Pulmonary artery endothelial cell (primary cell): ENCODE measurements at places on chromosomes 16 and 17. TPM values are rescaled to one million over a fixed set of nuclear protein-coding genes. Genes with fewer than 3 reads are reported as not detected.

Gene FOXN1
- total RNA-seq = not detected in 2 replicates

Gene CDR2L
- 13.4 and 15.7 TPM in 2 replicates for total RNA-seq

Gene RAB37
- 0.32 and 0.53 TPM in 2 replicates for total RNA-seq

Gene MBTD1
- 9.5 and 9.9 TPM in 2 replicates for total RNA-seq

Gene MATCAP1
- 11.7 and 12.8 TPM in 2 replicates for total RNA-seq

Gene HOXB4
- total RNA-seq = 3.0 and 5.1 TPM in 2 replicates

Gene KRT33B
- total RNA-seq = not detected in 2 replicates

Gene GUCY2D
- not detected in 2 replicates for total RNA-seq

Gene CHP2
- not detected in 2 replicates for total RNA-seq

Gene MILR1
- total RNA-seq = 3.3 and 4.6 TPM in 2 replicates

Gene MPP3
- 9.8 and 10.2 TPM in 2 replicates for total RNA-seq

Gene GCGR
- not detected in 2 replicates for total RNA-seq

Gene PERCC1
- total RNA-seq = not detected in 2 replicates

Gene PARD6A
- total RNA-seq = 5.5 and 6.1 TPM in 2 replicates

Gene PTX4
- not detected in 2 replicates for total RNA-seq

Gene PPP1R9B
- total RNA-seq = 29.7 and 43.8 TPM in 2 replicates

Gene TBKBP1
- total RNA-seq = 8.2 and 10.4 TPM in 2 replicates

Gene TAT
- not detected in 2 replicates for total RNA-seq

Gene SPAG5
- total RNA-seq = 24.5 and 58.3 TPM in 2 replicates

Gene CDH1
- total RNA-seq = under 0.01 and 0.14 TPM in 2 replicates

Gene NACA2
- 0.18 TPM in 1 of 2 replicates, not detected in the other for total RNA-seq

Gene KRTAP4-4
- total RNA-seq = not detected in 2 replicates

Gene AATF
- 32.5 and 36.7 TPM in 2 replicates for total RNA-seq

Gene DNAH2
- under 0.01 and 0.07 TPM in 2 replicates for total RNA-seq

Gene ZNF287
- total RNA-seq = 4.0 and 4.2 TPM in 2 replicates

Gene ARHGAP23
- total RNA-seq = 44.8 and 45.1 TPM in 2 replicates

Gene HAS3
- 1.1 and 4.1 TPM in 2 replicates for total RNA-seq

Gene KRT24
- not detected in 2 replicates for total RNA-seq

Gene SAMD14
- total RNA-seq = 4.1 and 4.5 TPM in 2 replicates

Gene ICAM2
- total RNA-seq = 668 and 680 TPM in 2 replicates

Gene RHBDL1
- 0.71 and 0.73 TPM in 2 replicates for total RNA-seq

Gene KRT222
- total RNA-seq = not detected in 2 replicates

Gene CLEC18A
- 0.13 and 0.53 TPM in 2 replicates for total RNA-seq

Gene IFI35
- 15.0 and 20.3 TPM in 2 replicates for total RNA-seq

Gene IRX5
- total RNA-seq = 0.99 and 1.9 TPM in 2 replicates

Gene CCT6B
- total RNA-seq = 0.11 and 0.59 TPM in 2 replicates

Gene TBC1D3G
- total RNA-seq = not detected in 2 replicates

Gene SPAG7
- total RNA-seq = 58.8 and 65.3 TPM in 2 replicates

Gene SPATA32
- total RNA-seq = not detected in 2 replicates

Gene ZNF423
- total RNA-seq = 0.73 and 1.4 TPM in 2 replicates

Gene PRSS27
- 0.07 and 0.33 TPM in 2 replicates for total RNA-seq

Gene ENPP7
- not detected in 2 replicates for total RNA-seq

Gene GAS7
- total RNA-seq = not detected in 2 replicates

Gene UMOD
- not detected in 2 replicates for total RNA-seq

Gene TERB1
- 0.07 TPM in 1 of 2 replicates, not detected in the other for total RNA-seq

Gene LPCAT2
- total RNA-seq = 22.9 and 46.5 TPM in 2 replicates

Gene CHST5
- not detected in 2 replicates for total RNA-seq

Gene RAPGEFL1
- 0.46 and 0.99 TPM in 2 replicates for total RNA-seq

Gene GLP2R
- total RNA-seq = not detected in 2 replicates

Gene CDC6
- 25.5 and 41.3 TPM in 2 replicates for total RNA-seq

Gene SLC4A1
- total RNA-seq = not detected in 2 replicates

Gene PIK3R5
- not detected in 2 replicates for total RNA-seq

Gene GFAP
- total RNA-seq = 0.35 and 0.53 TPM in 2 replicates

Gene SLFN12
- total RNA-seq = 30.6 and 50.1 TPM in 2 replicates
